Left ventricle myocardium inferior (tissue), 1 donor: ENCODE measurements at places on chromosomes 12 and 14. TPM values are rescaled to one million over a fixed set of nuclear protein-coding genes. Genes with fewer than 3 reads are reported as not detected.
A peak's percentile ranks its signal among the peaks of the same experiment; 100 is the strongest.

The BMAL2 gene
- total RNA-seq = 1.5 TPM

- no peaks in the 10 kb centered on the region for H3K27me3 ChIP-seq
- DNase-seq = no peak
- no peaks in the 10 kb centered on the region for H3K36me3 ChIP-seq
- H3K4me3 ChIP-seq = no peak overlapping the region
- no peaks in the 10 kb centered on the region for H3K4me1 ChIP-seq
These were observed 418.1 kb downstream of the LRIG3 start for GRCh38 chr12:58502226-58502625.

DNA sequence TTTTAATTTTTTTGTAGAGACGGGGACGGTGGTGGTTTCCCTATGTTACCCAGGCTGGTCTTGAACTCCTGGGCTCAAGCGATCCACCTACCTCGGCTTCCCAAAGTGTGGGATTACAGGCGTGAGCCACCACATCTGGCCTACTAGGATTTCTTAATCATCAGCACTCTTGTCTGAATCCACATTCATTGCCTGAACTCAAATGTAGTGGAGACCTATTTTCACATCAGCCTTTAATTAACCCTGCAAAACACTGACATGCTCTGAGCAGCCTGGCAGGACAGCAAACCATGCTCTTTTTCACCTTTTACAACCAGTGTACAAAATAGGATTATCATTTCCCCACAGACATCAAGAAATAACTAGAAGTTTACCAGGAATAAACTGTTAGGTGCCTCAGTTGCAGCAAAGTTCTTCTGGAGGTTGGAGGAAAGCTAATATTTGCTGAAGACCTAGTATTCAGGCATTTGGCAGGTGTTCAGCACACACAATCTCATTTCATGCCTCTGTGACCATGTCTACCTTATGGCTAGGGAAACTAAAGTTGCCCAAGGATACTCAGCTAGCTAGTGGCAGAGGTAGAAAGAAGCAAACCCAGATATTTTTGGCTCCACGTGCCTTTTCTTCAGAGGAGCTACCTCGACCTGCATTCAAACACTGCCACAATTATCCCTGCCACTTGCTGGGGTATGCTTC is 37.7 kb downstream of the CFL2 start:
- no peak overlapping the region for H3K4me3 ChIP-seq
- H3K27ac ChIP-seq = no peak overlapping the region
- no peaks in the 10 kb centered on the region for H3K4me1 ChIP-seq
- H3K36me3 ChIP-seq = no peaks in the 10 kb centered on the region

GRCh38 chr12:120214626-120215356 is 13.9 kb upstream of the RPLP0 start:
- H3K27me3 ChIP-seq = no peaks in the 10 kb centered on the region
- H3K4me3 ChIP-seq = no peak overlapping the region
- no peaks in the 10 kb centered on the region for H3K4me1 ChIP-seq

The FCF1 gene
- total RNA-seq = 42.7 TPM

The CYP27B1 gene
- not detected for total RNA-seq

The OR4K5 gene
- total RNA-seq = not detected

The AVPR1A gene
- total RNA-seq = 1.3 TPM

The REM2 gene
- total RNA-seq = not detected

DNA sequence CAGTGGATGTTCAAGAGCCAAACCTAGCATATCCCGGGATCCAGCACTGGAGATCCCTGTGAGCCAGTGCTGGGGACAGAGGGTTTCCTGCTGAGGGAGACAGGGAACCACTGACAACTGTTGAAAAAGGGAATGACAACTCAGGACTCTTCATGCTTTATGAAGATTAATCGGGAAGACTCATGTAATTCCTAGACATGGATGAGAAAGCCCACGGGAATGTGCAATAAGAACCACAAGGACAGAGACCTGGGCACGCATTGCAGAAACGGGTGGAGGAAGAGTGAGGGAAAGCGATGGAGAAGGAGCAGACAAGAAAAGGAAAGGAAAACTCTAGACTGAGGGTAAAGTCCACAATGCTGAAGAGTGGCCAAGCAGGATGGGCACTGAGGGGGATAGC is 296.0 kb downstream of the PCNX1 start:
- no peaks in the 10 kb centered on the region for H3K27me3 ChIP-seq
- H3K27ac ChIP-seq = no peak overlapping the region
- H3K4me3 ChIP-seq = no peak overlapping the region

- no peaks in the 10 kb centered on the region for H3K36me3 ChIP-seq
- peaks cover 63% of the 10 kb centered on the region for H3K27me3 ChIP-seq
- no peak overlapping the region for H3K27ac ChIP-seq
- DNase-seq = no peak
- H3K4me1 ChIP-seq = no peaks in the 10 kb centered on the region
These were observed 154.4 kb upstream of the DIO3 start for GRCh38 chr14:101406921-101407320.

GRCh38 chr12:50558970-50559369 is 54.2 kb downstream of the DIP2B start:
- H3K36me3 ChIP-seq = no peaks in the 10 kb centered on the region
- DNase-seq = no peak
- H3K4me3 ChIP-seq = no peak overlapping the region
- H3K27ac ChIP-seq = no peak overlapping the region
- peaks cover 33% of the 10 kb centered on the region for H3K4me1 ChIP-seq

DNA sequence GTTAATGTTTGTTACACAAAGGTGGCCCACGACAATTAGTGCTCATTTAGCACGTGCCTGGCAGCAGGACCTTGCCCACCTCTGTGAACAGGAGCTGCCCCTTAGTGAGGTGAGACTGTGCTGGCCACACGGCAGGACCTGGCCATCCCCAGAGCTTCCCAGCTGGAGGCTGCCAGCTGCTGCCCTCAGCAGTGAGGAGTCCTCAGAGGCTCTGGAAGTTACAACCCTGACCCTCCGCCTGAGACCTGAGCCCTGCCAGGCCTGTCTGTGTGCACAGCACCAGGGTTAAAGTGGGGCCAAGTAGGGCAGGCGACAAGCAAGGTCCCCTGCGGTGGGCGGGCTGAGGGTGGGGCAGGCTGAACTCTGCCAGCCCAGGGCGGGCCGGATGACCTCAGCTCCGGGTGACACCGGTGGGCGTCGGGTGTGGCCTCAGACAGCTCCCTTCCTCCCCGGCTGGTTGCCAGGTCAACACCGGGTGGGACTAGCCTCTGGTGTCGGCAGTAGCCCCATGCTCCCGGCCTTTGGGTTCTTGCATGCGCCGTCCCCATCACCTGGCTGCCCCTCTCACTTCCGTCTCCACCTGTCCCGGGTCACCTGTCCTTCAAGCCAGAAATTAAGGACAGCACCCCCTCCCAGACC is 9.2 kb upstream of the LBHD2 start:
- no peaks in the 10 kb centered on the region for H3K36me3 ChIP-seq
- no peaks in the 10 kb centered on the region for H3K27me3 ChIP-seq
- peaks cover 53% of the 10 kb centered on the region for H3K4me1 ChIP-seq
- H3K27ac ChIP-seq = peak overlapping the region; percentile 88
- peak; percentile 82 for DNase-seq

The KRT6A gene
- not detected for total RNA-seq

- no peak overlapping the region for H3K4me3 ChIP-seq
- no peaks in the 10 kb centered on the region for H3K27me3 ChIP-seq
- no peak for DNase-seq
- H3K36me3 ChIP-seq = peaks cover 22% of the 10 kb centered on the region
These were observed 10.2 kb downstream of the SPRYD3 start for GRCh38 chr12:53068811-53069585.

The RPL36AL gene
- 141 TPM for total RNA-seq

The ESR2 gene
- 1.0 TPM for total RNA-seq

- H3K27ac ChIP-seq = no peak overlapping the region
- no peaks in the 10 kb centered on the region for H3K27me3 ChIP-seq
- DNase-seq = no peak
- H3K4me1 ChIP-seq = peaks cover 100% of the 10 kb centered on the region
These were observed 58.6 kb downstream of the TSPAN9 start for GRCh38 chr12:3135522-3136461.
